ENCODE measurements at places on chromosomes 13 and 19.

DNA sequence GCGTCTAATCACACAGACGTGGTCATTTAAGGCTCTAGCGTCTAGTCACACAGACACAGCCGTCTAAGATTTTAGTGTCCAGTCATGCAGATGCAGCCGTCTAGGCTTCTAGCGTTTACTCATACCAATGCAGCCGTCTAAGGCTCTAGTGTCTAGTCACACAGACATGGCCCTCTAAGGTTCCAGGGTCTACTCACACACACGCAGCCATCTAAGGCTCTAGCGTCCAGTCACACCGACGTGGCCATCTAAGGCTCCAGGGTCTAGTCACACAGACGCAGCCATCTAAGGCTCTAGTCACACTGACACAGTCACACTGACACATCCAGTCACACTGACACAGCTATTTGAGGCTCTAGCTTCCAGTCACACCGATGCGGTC, 55.7 kb downstream of the KLF2 start:
- DNase-seq, result no peak

- no peak for DNase-seq
These were observed 31.0 kb downstream of the FOXO1 start for GRCh38 chr13:40635315-40635995.

- DNase-seq, result no peak
These were observed 143.8 kb upstream of the ZNF507 start for GRCh38 chr19:32201636-32202051.

- peak; percentile 35 for DNase-seq
These were observed 41.3 kb upstream of the IGFL4 start for GRCh38 chr19:46081928-46082727.

- DNase-seq, result no peak
These were observed 87.2 kb upstream of the ZNF507 start for GRCh38 chr19:32258167-32258566.

DNA sequence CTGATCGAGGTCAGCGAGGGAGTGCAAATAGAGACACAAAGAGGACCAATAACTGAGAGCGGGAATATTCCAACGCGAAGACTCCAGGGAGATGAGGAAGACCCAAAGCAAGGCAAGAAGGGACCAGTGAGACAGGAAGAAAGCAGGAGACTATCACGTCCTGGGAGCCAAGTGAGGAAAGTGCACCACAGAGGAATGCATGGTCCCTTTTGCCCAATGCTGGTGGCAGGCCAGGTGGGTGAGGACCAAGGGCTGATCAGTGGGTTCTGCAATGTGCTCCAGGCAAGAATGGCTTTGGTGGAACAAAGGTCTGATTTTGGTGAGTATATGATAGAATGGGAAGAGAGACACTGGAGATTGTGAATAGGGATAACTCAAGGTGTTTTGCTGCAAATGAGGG, 25.4 kb downstream of the CHST8 start:
- DNase-seq, result no peak

- DNase-seq, result no peak
These were observed 636 bp upstream of the RB1 start for GRCh38 chr13:48302871-48303358.

DNA sequence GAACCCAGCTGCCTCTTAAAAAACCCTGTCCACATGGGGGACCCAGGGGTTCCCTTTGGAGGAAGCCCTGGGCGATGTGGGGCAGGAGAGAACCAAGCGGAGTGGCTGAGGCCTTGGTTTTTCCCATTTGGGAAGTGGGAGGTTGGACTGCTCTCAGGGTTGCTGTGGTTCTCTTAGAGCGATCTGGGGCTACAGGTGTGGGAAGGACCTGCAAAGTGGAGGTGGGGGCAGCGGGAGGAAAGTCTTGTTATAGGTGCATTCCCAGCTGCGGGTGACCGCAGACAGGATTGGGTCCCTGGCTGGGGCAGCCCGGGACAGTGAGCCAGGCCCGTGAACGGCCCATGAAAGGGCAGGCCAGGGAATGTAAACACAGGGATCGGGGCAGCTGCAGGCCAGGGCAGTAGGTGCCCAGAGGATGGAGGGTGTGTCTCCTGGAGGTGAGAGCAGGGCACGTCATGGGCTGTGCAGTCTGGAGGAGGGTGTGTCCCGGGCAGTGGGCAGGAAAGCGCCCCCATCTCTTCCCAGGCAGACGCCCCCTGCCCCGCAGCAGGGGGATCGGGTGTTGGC, 814 bp downstream of the SLC25A23 start:
- peak; percentile 23 for DNase-seq

- no peak for DNase-seq
These were observed 471.0 kb downstream of the OLFM4 start for GRCh38 chr13:53499576-53500133.

DNA sequence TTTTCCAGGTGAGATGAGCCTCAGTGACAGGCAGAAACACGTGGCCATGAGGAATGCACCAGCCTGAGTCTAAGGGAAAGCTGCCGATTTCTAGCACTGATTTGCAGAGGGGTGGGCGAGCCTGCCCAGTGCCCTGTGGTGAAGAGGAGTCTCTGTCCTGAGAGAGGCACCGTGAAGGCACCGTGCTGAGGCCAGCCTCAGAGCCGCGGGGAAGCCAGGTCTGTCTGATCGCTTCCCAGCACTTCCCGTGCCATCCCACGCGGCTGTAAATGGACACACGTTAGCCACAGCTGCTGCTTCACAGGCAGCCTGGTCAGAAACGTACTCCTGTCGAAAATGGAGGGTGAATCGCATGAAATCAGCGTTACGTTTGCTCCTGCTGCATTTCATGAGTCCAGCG, 79.8 kb downstream of the ATP11A start:
- DNase-seq, result no peak

- no peak for DNase-seq
These were observed 16.4 kb downstream of the PEPD start for GRCh38 chr19:33505148-33505547.

- no peak for DNase-seq
These were observed 183.5 kb upstream of the UBL3 start for GRCh38 chr13:30033681-30034457.

DNA sequence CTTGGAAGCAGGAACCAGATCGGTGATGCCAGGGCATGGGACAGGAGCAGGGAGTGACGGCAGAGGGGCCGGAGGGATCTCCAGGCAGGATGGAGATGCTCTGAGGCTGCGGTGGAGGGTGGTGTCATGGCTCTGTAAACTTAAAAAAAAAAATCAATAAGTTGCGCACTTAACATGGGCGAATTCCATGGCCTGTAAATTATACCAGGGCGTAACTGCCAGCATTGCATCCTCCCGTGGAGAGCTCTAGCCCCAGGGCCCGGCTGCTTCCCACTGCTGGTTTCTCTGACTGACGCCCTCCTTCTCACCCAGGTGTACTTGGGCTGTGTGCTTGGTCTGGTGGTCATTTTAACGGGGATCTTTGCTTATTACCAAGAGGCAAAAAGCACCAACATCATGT, 8.7 kb downstream of the ATP12A start:
- DNase-seq, result no peak

DNA sequence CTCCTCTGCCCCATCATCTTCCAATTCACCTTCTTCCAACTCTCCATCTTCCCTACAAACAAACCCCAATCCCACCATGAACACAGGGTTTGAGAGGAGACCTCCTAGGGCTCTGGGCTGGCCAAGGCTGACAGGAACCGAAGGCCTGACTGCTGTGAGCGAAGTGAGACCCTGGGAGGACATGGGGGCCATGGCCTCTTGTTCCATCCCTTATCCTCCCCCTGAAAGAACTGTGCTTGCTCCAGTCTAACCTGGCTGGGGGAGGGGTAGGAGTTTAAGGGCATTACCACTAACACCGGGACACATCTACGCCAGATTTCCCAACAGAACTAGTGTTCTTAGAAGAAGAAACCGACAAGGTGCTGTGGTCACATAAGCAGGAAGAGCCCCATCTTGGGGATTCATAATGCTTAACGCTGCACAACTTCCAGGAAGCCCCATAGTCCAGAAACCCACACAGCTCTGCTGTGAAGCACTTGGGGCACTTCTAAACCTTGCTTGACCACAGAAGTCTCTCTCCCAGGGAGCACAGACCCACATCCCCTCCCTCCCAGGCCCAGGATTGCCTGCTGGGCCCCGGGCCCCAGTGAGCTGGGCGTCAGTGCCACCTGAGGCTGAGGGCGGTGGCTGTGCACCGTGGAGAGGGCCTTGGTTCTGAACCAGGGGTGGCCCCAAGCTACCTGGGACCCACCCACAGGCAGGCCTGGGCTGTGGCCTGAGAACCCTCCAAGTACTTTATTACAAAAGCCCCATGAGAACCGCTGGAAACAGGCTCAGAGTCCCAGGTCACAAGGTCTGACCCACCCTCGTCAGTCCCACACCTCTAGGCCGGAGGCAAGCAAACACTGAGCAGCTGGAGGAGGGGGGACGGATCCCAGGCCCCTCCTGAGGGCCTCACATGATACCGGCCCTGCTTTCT, 18.8 kb downstream of the ZC3H4 start:
- no peak for DNase-seq

GRCh38 chr13:77860507-77860981, 58.1 kb downstream of the EDNRB start:
- no peak for DNase-seq

GRCh38 chr19:35797663-35798062, 15.0 kb downstream of the PRODH2 start:
- DNase-seq, result peak; percentile 28

GRCh38 chr19:10719466-10719961, 1.6 kb downstream of the DNM2 start:
- peak; percentile 39 for DNase-seq

DNA sequence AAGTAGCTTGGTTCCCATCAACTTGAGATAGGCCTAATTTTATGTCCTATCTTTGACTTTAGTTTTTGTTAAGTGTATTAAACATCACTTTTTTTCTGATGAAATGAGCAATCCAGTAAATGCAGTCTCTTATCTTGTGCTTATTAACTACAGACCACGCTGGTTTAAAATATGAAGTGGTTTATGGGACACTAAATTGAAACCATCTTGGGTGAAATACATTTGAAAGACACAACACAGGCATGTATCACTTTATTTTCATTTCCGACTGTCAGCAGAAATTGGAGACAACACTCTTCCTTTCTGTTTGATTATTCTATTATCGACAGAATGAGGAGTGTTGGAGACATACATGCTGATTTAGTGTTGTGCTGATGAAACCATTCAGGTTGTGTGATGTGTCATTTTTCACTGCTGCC, 447.7 kb downstream of the GPC6 start:
- DNase-seq, result no peak

DNA sequence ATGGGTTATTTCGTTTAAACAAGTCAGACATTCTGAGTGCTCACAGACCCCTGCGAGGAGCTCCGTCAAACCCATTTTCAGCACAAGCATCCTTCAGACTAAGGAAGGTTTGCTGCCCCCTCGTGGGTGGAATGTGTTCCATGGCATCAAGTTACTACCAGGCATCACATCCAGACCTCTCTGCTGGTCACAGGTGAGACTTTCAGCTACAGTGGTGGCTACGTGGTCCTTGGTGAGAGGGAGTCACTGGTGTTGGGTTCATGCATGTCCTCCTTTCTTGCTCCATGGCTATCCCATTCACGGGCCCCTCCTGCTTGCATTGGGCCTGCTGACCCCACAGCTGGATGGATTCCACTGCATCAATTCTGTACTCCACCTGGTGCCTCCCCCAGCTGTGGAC, 9.1 kb upstream of the LILRB5 start:
- DNase-seq, result peak; percentile 67

GRCh38 chr13:27375686-27376326, 48.6 kb upstream of the GTF3A start:
- DNase-seq, result peak; percentile 53

DNA sequence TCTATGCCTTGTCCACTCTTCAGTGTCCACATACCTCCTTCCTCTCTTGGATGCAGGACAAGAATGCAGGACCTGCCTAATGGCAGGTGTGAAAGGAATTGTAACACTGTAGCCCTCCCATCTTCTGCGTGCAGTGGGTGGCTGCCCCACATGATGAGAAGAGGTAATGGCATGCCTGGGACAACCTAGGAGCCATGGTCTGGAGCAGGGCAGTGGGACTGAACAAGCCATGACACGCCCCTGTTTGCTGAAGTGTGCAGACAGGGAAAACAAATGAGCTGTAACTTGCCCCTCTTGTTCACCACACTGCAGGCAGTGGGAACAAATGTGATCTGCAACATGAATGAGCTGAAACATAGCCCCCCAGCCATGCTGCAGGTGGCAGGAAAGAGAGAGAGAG, 192.2 kb downstream of the PCDH17 start:
- no peak for DNase-seq

DNA sequence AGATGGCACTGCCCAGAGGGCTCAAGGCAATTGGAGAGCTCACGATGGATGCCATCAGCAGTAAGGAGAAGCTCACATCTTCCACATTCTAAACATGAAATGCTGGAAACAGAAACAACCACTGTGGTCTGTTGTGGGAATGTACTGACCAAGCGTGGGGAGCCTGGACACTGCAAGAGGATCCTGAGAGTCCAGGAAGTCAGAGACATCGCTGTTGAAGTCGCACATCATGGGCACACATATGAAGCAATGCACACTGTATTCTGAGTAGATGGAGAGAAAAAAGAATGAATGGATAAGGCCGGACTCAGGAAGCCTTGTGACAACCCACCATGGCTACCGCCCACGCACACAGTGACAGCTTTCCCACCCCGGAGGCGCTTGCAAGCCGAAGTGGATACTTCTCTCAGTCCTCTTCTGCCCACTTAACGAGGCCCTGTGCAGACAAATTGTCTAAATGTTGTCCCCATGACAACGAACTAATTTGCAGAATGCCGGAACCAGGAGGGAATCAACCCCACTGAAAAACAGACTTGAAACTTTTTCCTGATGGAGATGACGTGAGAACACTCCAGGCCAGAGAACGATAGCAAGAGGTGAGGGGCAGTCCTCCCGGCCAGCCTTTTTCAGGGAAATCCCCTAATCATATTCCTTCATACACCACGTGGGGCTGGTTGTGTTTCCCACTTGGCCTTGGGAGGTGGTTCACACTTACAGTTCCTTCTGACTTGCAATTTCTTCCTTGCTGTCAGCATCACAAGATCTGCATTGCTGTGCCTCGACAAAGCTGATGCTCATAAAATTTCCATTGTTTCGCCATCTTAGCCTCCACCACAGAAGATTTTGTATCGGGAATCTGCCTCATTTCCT, 109.6 kb upstream of the SERP2 start:
- no peak for DNase-seq

- DNase-seq, result no peak
These were observed 12.1 kb upstream of the LGALS13 start for GRCh38 chr19:39590265-39590664.

DNA sequence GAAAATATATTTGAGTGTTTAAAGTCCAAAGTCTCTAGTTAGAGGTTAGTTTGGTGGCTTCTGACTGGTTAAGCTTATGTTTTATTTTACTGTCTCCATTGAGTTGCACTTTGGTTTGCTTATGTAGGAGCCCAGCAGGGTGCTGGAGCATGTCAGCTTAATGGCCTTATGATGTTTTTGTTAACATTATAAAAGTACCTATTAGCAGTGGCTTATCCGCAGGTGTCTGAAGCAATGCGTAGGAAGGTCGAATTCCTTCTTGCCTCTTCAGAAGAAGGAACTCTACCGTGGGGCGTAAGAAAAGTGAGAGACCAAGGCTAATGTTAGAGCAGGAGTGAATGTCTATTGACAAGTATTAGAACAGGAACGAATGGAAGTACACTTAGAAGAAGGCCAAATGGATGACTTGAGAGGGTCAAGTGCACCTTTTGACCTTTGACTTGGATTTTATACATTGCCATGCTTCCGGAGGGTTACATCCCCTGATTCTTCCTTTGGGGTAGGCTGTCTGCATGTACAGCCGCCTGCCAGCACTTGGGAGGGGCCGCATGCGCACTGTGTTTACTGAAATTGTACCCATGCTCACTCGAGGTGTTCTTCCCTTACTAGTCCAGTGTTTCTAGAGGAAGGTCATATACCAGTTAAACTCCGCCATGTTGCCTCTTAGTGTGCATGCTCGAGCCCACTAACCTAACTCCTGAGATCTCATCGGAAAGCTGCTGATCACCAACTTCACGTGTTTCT, 793.9 kb upstream of the PCDH9 start:
- no peak for DNase-seq

- no peak for DNase-seq
These were observed 4.5 kb downstream of the CCNA1 start for GRCh38 chr13:36436811-36437210.

All from cerebellar cortex (tissue), 1 donor.